ENCODE measurements at places on chromosomes 16 and 17.

DNA sequence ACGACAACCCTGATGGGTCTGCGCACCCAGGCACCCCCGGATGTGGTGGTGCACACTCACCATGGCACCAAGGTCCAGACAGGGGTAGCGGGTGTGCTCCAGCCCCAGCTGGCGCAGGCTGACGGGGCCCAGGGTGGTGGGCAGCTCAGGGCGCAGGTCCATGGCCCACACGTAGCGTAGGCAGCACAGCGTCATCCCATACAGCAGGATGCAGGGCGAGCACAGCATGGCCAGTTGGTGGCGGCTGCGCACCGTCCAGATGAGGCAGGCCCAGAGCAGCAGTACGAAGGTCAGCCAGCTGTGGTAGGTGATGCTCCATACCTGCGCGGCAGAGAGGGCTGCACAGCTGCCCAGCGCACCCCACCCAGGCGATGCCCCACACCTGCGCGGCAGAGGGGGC lies 29.8 kb downstream of the CTU2 start:
- DNase-seq = no peak

- DNase-seq = no peak
Measured at GRCh38 chr17:53942898-53943297, 120.2 kb downstream of the KIF2B start.

GRCh38 chr16:56933828-56934598 lies 2.1 kb downstream of the HERPUD1 start:
- no peak for DNase-seq

GRCh38 chr16:12320298-12320706 lies 343.8 kb downstream of the SNX29 start:
- no peak for DNase-seq

DNA sequence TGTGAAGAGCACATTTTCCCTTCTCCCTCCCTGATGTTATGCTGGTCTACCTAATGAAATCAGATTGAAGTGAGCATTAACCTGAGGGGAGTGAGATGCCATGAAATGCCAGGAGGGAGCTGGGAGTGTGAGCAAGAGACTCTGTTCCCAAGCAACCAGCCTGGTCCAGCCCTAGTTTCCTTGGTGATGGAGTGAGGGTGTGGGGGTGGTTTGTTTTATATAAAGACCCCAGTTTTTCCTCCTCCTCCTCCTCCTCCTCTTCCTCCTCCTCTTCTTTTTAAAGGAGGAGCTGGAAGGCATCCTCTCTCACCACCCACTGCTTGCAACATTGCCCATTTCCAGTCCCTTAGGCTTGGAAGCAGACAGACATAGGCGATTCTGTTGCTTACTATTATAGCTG lies 97.1 kb downstream of the DNAH3 start:
- DNase-seq = no peak

- DNase-seq = no peak
Measured at GRCh38 chr16:25691519-25692091, at the start of gene HS3ST4. HS3ST4 (plus strand) TSS chr16:25691959.

DNA sequence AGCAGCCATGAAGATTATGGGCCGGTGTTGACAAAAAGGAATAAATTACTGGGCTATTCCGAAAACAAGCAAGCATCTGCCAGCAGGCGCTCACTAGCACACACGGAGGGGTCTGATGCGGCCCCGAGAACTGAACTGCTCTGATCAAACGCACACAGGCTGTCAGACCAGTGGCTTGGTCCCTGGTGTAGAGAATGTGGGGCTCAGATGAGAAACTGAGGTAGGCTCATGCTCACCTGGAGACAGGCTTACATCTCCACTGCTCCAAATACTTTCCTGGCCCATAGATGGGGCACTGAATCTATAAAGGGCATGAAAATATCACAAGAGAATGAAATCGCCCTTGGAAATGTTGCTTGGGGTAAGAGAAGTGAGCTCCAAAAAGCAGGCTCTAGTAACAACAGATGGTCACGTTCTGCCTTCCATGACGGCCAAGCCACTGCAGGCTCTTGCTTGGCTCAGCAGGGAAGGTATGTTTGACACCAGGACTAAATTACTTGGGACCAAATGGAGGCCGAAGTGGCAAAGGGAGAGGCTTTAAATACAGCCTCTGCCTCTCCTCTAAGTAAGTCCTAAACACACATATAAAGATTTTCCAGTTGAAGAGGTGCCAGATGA lies 5.4 kb downstream of the ABR start:
- DNase-seq = no peak

DNA sequence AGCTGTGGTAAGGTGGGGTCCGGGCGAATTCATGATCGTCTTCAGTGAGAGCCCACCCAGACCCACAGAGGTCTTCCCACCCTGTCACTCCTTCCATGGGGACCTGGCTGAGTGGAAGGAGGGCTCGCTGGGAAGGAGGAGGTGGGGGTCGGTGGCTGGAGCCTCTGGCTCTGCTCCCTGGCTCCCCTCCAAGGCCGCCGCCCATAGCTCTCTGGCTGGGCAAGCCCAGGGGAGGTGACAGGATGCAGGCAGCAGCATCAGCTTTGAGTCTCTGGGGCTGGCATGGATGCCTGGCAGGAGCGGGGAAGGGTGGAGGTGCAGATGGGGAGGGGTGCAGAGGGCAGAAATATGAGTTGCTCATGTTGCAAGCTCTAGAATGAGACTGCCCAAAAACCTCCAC lies 147.0 kb downstream of the ENGASE start:
- no peak for DNase-seq

GRCh38 chr16:51310159-51310558 lies 159.1 kb upstream of the SALL1 start:
- DNase-seq = no peak

DNA sequence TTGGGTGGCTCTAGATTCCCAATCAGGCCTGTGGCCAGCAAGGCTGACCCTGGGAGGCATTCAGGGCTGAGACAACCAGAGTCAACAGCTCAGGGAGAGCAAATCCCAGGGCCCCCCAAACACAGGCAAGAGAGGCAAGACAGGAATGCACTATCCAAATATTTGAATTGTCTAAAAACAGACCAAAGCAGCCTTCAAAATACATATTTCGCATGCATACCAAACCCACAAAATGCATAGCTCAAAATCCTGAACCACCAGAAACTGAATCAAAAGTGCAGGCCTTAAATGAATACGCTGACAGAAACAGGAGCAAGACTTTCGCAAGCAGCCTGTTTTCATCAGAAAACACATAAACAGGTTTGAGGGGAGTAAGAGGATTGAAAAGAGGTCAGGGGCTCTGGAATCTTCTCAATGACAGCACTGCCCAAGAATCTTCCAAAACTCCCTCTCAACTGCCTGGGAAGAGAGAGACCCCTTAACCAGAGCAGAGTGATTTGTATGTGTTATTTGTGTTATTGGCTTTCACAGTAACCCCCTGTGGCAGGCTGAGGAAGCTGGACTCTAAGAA lies 213.6 kb upstream of the CDH5 start:
- no peak for DNase-seq

GRCh38 chr16:64339052-64339770 lies 782.7 kb downstream of the CDH11 start:
- no peak for DNase-seq

GRCh38 chr16:16164243-16164642 lies 59.1 kb downstream of the ABCC6 start:
- DNase-seq = no peak

- no peak for DNase-seq
Measured at GRCh38 chr16:15975172-15975571, 25.8 kb downstream of the ABCC1 start.

DNA sequence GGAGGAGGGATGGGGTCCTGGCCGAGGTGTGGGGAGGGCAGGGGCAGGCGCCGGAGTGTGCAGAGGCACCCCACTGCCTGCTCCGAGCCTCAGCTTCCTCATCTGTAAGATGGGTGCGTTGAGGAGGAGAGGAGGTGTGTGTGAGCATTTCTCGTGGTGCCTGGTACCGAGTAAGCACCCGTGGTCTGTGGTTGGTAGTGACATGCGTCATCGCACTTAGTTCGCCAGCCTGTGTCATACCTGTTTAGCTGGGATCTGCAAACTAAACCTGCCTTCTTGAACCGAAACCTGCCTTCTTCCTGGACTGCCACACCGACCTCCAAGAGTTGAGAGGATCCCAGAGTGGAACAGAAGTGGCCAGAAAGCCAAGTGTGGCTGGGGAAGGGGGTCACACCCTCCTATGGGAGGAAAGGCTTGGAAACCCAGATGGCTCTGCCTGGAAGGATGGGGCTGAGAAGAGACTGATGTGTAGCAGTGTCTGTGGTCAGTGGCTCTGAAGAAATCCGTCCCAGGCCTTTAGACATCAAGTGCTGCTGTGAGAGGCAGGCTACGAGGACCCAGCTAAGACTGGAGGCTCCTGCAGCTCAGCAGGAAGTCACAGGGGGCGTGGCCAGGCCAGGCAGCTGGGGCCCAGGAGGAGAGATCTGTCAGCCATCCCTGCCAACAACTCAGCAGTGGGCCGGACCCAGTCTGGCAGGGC lies 162.6 kb upstream of the PLCG2 start:
- peak; percentile 65 for DNase-seq

DNA sequence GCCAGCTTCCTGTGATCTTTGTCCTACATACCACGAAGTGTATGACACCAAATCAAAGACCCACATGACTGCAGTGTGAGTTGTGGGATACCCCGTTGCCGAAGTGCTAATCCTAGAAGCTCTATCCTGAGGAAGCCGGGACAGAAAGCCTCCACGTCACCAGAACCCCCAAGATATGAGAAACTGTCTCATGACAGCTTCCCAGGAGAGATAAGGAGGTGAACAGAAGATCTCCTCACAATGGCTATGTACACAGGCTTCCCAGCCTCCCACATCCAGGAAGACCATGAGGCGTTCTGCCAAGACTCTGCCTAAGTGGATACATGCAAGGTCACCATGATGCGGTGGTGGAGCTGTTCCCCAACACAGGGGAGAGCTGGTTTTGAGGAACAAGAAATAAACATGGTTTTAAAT lies 37.1 kb downstream of the TRIM25 start:
- no peak for DNase-seq

- no peak for DNase-seq
Measured at GRCh38 chr17:81315885-81316391, 20.8 kb upstream of the SLC38A10 start.

DNA sequence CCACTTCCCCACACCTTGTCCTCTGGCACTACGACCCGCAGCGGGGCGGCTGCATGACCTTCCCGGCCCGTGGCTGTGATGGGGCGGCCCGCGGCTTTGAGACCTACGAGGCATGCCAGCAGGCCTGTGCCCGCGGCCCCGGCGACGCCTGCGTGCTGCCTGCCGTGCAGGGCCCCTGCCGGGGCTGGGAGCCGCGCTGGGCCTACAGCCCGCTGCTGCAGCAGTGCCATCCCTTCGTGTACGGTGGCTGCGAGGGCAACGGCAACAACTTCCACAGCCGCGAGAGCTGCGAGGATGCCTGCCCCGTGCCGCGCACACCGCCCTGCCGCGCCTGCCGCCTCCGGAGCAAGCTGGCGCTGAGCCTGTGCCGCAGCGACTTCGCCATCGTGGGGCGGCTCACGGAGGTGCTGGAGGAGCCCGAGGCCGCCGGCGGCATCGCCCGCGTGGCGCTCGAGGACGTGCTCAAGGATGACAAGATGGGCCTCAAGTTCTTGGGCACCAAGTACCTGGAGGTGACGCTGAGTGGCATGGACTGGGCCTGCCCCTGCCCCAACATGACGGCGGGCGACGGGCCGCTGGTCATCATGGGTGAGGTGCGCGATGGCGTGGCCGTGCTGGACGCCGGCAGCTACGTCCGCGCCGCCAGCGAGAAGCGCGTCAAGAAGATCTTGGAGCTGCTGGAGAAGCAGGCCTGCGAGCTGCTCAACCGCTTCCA lies 2.6 kb downstream of the METTL26 start:
- no peak for DNase-seq

DNA sequence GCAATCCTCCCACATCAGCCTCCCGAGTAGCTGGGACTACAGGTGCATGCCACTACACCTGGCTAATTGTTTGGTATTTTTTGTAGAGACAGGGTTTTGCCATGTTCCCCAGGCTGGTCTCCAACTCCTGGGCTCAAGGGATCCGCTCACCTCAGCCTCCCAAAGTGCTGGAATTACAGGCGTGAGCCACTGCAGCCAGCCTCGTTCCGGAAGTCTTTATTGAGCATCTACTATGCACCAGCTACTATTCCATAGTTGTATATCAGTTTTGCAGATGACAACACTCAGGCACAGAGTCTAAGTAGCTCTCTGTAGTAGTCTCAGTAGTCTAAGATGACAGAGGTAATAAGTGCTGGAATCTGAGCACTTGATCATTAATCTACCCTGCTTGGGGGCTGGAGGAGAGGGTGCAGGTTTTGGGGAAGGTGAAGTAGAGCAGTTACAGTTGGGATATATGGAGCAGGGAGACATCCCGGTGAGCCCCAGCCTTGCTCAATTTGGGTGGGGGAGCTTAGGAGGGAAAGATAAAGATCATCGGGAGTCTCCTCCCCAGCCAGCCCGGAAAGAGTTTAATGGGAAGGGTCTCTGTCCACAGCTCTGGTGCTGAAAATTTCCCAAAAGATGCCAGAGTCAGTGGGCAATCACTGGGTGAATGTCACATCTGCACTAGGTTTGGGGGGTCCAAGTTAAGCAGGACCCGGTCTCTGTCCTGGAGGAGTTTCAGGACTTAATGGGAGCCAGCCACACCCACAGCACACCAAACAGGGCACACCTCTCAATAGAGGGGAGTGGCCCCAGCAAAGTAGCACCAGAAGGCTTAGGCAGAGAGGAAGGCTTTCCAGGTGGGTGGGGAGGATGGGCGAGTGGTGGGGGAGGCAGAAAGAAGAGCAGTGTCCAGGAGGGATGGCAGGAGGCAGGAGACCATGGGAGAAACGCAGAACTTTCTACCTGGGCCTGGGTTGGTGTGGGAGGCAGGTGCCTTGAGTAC lies 1.7 kb downstream of the OTOP3 start:
- no peak for DNase-seq

GRCh38 chr16:2702871-2703745 lies 16.9 kb downstream of the PRSS27 start:
- DNase-seq = no peak

DNA sequence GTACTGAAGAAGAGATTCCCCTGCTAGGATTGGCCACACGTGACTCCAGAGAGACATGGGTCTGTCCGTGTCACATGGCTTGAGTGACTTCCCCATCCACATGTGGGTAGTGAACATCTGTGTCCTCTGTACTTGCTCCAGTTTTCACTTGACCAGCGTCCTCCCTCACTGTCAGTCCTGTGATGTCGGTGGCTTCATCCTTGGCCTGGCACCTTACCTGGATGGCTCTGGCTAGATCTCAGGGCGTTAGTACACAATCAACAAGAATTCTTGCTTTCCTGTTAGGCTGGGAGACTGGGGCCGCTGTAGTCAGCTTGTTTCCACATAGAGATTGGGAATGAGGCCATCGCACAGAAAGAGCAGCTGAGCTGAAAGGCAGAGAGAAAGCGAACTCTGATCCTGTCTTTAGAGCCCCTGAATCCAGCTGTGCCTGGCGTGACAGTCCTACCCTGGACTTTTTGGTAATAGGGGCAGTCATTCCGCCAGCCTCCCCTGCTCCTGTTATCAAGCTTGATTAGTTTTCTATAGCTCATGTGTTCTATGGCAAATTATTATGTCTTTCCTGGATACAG lies 227.3 kb downstream of the SNX29 start:
- no peak for DNase-seq

GRCh38 chr16:64648282-64648681 lies 473.6 kb downstream of the CDH11 start:
- DNase-seq = no peak
